Vagina (tissue), 2 donors: ENCODE measurements at places on chromosomes 6 and 20. TPM values are rescaled to one million over a fixed set of nuclear protein-coding genes. Genes with fewer than 3 reads are reported as not detected.

MOCS3 gene
- total RNA-seq = 3.2 TPM

DNA sequence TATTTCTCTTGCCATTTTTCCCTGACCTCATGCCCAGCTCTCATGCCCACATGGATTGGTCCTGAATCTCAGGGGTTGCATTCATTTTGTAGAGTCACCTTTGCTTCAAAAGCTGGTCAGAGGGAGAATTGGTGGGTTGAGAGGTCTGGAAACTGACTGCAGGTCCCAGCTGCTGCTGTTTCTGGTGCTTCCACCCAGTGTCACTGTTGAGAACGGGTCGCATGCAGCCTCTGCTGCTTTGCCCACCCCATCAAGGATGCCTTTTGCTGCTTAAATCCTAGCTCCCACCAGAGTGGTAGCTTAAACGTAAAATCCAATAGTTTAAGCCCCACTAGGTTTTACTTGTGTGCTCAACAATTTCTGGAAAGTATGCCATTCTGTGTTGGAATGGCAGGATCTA is 211.4 kb upstream of the TSHZ2 start:
- DNase-seq = no peak

DNA sequence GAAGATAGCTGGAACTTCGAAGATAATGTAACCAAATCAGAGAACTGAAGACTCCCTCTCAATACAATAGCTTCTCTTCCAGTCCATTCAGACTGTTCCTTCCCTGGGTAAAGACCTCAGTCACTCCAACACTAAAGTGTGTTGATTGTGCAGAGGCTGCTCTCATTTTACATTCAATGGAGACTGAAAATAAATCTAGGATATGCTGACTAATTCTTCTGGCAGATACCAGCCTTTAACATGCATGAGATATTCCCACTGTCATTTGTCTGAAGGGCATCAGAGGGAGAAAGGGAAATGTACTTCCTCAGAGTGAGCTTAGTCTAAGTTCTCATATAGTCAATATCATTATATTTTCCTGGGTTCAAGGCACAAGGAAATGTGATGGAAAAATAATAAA is 166.4 kb upstream of the IRAK1BP1 start:
- no peak for DNase-seq

DNA sequence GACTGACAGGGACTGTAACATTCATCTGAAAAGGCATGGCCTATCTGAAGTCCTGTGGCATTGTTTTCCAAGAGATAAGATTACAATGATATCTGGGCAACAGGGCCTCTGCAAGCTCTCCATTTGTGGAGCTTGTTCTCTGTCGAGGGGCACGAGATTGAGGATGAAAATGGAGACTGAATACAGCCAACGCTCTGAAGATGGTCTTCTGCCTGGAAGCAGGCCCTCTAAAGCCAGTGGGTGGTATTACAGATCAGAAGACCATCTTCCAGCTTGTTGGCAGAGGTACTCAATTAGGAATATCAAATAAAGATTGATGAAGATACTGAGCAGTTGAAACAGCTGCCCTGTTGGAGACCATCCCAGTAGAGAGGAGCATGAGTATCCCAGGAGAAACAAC is 288.2 kb downstream of the CENPW start:
- DNase-seq = no peak

- DNase-seq = no peak
Observed at GRCh38 chr6:151021896-151022295, 156.4 kb downstream of the MTHFD1L start.

GRCh38 chr20:49518576-49518975 is 36.1 kb upstream of the KCNB1 start:
- DNase-seq = no peak

DNA sequence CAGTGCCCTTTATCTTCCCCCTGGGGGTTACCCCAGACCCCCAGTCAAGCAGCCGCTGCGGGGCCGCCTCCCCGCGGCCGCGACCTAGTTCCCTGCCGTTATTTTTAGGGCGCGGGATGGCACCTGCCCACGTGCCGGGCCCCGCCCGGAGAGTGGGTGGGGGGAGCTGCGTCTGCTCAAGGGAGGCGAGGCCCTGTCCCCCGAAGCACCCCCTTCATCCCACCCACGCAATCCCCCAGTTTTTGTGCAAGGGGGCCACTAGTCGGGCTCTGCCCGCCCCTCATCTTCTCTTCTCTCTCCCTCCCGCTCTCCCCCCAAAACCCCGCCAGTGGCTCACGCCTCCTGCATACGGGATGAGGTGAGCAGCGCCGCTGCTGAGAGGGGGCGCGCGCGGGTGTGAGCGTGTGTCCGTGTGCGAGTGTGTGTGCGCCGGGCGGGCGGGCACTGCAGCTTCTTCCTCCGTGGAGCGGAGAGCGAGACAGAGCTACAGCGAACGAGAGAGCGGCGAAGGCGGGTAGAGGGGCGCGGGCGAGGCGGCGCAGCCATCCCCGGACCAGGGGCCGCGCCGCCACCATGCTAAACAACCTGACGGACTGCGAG is at the start of gene SLC12A5:
Gene SLC12A5, plus strand, starts transcription at position 444 of the 600 bp plus-strand sequence. Its CDS starts 130 bp downstream, at position 574.
- no peak for DNase-seq
